GOT3 (cell line): ENCODE measurements at places on chromosomes 11 and 22.

- DNase-seq, result no peak
Observed at GRCh38 chr22:27934069-27934468, 15.0 kb upstream of the PITPNB start.

DNA sequence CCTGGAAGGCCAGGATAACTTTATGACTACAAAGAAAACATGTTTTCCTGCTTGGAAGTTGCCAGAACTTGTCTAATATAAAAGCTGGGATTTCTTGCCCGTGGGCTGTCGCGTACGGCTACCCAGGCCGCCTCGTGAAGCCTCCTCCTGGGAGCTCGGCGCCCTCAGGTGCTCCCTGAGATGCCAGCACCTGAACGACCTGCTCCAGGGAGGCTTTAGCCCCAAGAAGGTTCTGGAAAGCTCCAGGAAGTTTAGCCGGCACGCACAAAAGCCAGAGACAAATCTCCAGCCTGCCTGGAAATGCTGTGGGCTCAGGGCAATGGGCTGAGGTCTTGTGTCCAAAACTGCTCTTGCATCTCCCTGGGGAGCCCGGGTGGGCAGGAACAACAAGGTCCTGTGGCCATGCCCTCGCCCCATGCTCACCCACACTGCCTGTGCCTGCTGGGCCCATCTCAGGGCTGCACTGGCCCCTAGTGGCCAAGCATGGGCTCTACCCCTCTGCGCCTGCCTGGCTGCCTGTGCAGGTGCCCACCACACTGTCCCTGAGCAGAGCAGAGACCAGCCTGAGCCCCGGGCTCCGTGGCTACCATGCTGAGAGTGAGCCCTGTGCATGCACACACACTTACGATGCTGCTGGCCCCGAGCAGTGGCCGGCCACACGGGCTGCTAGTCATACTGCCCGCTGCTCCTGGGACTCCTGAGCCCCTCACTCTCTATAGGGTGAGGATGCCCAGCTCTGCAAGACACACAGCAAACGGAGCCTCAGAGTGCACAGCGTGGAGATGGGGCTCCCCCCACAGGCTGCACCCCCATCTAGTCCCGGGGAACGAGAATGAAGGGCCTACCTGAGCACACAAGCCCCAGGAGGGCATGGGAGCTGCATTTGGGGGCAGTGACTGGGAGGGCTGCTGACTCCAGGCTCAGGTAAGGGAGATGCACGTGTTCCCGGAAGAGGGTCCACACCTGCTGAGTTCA is 4.9 kb upstream of the CELSR1 start:
- no peak for DNase-seq

DNA sequence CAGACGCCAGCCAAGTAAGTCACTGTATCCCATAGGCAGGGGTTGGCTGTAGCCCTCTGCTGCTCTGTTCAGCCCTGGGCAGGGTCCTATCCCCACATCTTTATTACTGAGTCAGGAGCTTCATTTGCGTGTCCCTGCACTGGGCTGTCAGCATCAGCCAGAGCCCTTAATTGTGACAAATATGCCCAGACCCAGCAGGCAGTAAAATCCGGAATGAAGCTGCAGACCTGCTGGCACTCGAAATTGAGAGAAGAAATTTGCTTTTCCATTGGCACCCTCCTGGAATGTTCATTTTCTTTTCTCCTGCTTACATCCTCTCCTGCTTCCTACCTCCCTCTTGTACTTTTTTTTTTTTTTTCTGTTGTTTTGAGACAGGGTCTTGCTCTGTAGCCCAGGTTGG is 43.8 kb downstream of the CEP164 start:
- no peak for DNase-seq

DNA sequence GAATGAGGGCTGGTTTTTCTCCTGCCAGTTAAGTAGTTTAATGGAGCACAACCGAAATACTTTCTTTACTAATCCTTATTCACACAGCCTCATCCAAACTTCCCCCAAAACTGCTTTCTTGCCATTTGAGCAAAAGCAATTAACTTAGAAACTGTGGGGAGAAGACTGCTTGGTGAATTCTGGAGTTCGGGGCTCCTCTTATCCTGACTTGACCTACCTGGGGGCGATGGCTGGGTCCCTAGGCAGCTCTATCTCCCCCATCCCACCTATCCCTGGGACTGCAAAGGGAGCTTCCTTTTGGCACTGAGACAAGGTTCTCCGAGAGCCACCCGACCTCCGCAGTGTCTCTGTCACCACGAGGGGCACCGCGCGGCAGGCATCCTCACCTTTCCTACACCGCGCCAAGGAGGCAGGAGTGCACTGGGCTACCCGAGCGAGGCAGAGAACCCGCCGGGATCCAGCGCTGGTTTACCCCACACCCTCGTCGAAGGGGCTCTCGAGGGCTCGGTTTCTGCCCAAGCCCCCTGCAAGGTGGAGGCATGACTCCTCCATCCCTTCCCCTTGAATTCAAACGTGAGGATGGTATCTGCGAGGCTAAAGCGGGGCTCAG is 759 bp downstream of the DESI1 start:
- DNase-seq, result no peak

DNA sequence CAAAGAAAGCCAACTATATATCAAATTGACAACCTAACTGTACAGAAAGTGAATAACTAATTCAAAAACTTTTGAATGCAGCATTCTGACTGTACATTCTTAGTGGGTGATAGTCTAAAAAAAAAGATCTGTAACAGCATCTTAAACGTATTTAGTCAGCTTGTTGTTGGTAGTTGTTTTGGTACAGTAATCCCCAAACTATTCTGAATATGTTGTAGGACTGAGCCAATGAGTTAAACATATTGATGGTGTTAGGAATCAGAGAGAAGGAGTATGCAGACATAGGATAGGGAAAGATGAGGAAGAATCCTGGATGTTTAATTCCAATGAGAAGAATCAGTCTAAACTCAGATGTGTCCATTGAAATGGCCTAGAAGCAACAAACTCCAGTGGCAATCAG is 41.9 kb upstream of the KIRREL3 start:
- DNase-seq, result no peak

GRCh38 chr11:109486129-109486528 is 64.1 kb downstream of the C11orf87 start:
- DNase-seq, result no peak

DNA sequence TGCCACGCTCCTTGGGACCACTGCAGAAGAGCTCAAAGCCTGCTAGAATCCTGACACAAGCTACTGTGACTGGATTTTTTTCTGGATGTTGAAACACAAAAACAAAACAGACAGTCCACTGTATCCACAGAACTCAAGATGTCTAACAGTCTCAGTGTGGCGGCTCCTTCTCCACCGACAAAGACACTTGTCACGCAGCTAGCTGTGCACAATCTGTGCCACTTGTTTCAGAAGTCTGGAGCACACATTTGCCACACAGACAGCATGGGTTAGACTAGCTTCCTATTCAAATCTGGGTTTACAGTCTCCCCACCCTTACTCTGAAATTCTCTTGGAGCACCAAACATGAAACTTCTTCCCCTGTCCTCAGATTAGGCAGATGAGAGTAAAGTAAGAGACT is 99.2 kb downstream of the GALNT18 start:
- DNase-seq, result no peak

- DNase-seq, result no peak
Observed at GRCh38 chr11:31687861-31688260, 123.3 kb downstream of the PAX6 start.
